ENCODE measurements at places on chromosomes 12 and 14.

DNA sequence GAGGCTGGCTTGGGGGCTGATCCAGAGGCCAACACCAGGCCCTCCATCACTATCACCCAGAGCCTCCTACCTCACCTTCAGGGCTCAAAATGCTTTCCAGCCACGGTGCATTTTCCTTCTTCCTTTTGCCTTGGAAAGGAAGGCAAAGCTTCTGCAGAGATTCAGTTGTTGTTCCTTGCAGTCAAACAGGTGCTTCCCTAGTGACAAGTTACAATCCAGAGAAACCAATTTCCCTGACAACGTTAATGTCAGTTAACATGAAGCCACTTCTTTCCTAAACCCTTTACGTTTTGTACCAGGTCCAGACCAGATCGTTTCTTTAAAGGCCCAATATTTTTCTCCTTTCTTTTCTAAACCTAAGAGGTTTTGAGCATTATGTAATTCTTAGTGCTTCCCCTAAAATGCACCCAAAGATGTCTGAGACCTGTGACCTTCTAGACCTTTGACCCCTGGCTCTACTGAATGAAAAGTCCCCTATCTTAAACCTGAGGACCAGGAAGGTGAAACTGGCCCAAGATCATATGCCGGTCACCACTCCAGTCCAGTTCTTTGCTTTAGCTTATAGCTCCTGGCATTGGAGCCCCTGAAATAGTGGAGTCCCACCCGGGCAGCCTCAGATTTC is 211.5 kb downstream of the SLC41A2 start:
- no peak for DNase-seq

GRCh38 chr14:68140076-68140741 is 320.6 kb downstream of the RAD51B start:
- DNase-seq: no peak

GRCh38 chr12:27076468-27076867 is 5.9 kb downstream of the C12orf71 start:
- DNase-seq: no peak

GRCh38 chr14:104137297-104138097 is 890 bp upstream of the KIF26A start:
- DNase-seq: peak; percentile 39

- DNase-seq: no peak
These were observed 54.4 kb downstream of the BICD1 start for GRCh38 chr12:32161058-32161457.

DNA sequence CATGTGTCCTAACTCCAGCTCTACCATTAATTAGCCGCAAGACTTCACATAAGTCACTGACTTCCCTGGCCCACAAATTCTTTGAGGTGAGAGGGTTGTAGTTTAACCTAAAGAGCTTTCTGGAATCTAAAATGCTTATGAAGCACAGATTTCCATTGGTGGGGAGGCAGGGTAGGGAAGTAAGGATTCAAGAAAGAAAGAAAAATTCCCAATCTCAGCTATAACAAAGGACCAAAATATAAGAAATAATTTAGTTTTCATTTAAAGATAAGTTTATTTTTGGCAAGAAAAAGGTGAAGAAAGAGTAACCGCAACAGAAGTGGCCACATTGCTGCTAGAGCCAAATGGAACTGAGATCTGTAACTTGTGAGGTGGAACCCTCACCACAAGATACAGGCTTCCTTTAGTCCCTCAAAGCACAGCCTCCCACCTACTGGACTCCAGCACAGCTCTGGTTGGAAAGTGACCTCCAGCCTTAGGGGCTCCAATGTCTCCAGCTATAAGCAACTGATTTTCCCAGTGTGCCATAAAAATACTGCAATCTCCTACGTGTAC is 23.6 kb downstream of the DAD1 start:
- no peak for DNase-seq

GRCh38 chr14:68710776-68711175 is 82.1 kb downstream of the ZFP36L1 start:
- no peak for DNase-seq

DNA sequence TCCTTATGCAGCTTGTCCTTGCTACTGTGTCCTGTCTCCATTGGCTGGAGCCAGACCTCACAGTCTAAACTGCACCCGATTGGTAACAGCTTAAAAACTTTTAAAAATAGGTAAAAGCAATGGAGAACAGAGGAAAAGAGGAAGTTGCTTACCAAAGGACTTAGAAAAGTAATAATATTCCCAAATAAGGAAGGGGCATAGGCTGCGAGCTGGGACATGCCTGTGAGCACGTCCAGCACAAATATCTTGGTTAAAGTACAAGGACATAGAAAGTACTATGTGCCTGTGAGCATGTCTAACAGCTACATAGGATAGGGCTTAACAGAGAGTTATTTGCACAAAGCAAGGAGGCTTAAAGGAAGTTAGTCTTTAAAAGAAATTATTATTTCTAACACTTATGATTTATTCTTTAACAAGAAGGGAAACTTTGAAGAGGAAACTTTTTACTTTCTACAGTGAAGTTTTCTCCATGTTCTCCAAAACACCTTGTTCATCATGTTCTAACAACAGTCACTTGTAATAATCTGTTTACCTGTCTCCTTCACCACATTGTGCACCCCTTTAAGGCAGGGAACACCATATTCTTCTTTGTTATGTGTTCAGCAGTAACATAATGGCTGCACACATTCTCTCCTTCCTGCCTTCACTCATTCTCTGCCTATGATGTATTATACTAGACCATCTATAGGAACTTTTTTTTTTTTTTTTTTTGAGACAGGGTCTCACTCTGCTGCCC is 9.8 kb upstream of the UBE2N start:
- no peak for DNase-seq

GRCh38 chr12:113067987-113068935 is 11.7 kb downstream of the DTX1 start:
- no peak for DNase-seq

- no peak for DNase-seq
These were observed 177.5 kb downstream of the PELI2 start for GRCh38 chr14:56295743-56296142.

DNA sequence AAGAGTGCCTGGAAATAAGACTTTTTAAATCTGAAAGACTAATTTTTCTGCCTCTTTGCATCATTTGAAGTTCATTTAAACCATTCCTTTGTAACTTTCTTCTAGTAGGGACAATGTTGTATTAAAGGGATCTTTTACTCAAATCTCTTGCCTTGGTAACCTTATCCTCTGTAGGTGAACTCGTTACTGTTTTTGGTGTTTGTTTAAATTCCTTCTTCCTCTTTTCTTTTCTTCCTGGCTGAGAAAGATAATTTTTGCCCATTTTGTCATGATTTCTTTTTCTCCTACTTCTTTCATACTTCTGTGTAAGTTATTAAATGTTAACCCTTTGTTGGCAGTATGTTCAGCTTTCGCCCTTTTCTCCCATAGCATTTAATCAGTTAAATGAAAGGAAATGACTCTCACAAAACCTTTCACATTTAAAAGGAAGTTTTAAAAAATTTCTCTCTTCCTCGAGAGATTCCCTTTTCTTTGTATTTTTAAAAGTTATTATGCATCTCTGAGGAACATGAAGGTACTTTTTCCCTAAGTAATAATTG is 10.3 kb downstream of the VEZT start:
- DNase-seq: no peak

DNA sequence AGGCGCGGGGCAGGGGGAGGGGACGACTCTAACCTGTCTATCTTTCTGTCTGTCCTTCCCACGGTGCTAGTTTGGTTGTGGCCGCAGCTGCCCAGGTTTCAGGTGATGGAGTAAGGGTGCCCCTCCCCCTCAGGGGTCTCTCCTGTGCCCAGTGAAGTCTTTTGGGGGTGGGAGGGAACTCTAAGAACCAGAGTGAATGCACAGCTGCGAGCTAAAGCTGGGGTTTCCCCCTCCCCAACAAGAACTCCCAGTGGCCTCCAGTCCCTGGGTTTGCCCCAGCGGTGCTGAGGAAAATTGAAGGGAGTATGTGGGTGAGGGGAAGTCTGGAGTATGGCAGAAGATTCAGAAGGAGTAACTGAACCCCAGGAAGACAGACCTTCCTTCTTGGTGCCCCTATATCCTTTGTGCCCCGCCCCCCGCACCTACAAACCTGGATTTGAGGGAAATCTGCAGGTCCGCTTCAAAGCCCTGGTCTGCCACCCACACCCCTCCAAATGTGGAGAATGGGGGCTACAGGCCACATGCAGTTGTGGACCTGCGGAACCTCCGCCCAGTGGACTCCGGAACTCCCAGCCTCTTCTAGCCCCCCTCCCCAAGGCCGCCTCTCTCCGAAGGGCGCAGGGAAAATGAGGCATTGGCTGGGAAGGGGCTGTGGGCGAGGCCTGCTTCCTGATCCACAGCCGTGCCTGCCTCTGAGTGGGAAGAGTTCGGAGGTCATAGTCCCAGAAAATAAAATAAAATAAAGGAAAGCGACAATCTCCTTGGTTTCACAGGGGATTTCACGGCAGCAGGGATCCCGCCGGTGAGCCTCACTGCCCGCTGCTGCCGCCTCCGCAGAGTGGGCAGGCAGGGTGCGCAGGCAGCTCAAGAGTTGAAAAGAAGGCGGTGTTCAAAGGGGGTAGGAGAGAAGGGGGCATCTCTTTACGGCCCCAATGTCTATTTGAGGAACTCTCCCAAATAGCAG is 3.4 kb upstream of the HOXC9 start:
- no peak for DNase-seq

GRCh38 chr12:8780389-8780788 is 42.0 kb upstream of the A2ML1 start:
- DNase-seq: no peak

DNA sequence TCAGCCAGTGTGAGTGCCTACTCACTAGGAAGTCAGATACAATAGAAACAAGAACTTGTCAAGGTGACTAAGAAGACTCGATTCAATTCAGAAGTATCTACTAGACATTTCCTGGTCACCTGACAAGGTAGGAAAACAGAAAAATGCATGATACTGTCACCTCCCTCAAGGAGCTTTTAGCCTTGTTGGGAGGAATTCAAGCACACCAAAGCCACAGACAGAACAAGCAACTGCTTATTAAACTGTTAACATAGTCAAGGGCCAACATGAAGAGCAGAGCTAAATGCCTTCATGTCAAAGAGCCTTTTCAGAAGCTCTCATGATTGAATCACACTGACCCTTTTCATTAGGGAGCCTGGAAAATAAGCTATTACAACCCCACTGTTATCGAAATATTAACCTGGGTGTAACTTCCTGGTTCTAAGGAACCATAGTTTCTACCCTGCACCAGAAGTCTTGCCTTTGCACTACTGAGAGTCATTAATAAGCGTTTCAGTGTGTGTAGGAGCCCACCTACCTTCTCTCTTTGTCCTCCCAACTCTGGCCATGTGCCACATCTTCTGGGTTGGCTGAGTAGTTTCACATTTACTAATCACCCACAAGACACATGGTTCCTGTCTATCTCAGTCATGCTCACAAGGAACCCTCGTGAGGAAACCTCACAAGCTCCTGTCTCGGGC is 31.0 kb upstream of the LGALS3 start:
- DNase-seq: peak; percentile 30

GRCh38 chr12:52007158-52007921 is 594 bp downstream of the TAMALIN start:
- DNase-seq: peak; percentile 49

GRCh38 chr14:38948171-38948570 is 154.9 kb downstream of the SEC23A start:
- no peak for DNase-seq

- DNase-seq: no peak
These were observed 3.1 kb downstream of the CCDC63 start for GRCh38 chr12:110849748-110850403.

GRCh38 chr12:41248391-41248790 is 60.3 kb downstream of the PDZRN4 start:
- no peak for DNase-seq

GRCh38 chr12:52820521-52820920 is 6.6 kb upstream of the KRT4 start:
- DNase-seq: no peak

DNA sequence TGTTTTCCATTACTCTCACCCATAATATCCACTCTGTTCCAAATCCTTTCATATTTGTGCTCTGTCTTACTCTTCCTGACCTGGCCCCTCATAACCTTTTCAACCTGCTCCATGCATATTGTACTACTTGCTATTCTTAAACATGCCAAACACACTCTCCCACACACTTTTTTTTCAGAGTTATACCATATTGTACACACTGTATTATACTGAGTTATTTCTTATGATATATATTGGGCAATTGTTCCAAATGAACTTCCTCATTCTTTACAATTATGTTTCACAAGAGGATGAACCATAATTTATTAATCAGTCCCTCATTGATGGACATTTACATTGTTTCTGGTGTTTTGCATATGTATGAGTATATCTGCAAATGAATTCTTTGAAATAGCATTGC is 18.5 kb downstream of the ATL1 start:
- no peak for DNase-seq

GRCh38 chr14:65229748-65230728 is 127.7 kb upstream of the MAX start:
- peak; percentile 33 for DNase-seq

DNA sequence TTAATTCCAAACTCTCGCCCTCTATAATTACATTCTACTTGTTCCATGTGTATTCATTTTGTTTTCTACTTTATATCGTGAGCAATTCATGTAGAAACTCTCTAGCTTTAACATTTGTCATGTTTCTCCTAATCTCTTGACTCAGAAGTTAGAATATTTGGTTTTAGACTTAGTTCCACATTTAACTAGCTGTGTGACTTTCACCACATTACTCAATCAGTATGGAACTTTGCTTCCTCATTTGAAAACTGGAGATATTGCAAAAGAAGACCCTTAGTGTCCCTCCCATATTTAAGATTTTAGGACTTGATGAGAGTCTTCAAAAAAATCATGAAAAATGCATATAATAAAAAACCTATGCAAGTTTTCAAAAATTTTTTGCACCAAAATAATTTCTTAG is 447.5 kb downstream of the GXYLT1 start:
- no peak for DNase-seq

DNA sequence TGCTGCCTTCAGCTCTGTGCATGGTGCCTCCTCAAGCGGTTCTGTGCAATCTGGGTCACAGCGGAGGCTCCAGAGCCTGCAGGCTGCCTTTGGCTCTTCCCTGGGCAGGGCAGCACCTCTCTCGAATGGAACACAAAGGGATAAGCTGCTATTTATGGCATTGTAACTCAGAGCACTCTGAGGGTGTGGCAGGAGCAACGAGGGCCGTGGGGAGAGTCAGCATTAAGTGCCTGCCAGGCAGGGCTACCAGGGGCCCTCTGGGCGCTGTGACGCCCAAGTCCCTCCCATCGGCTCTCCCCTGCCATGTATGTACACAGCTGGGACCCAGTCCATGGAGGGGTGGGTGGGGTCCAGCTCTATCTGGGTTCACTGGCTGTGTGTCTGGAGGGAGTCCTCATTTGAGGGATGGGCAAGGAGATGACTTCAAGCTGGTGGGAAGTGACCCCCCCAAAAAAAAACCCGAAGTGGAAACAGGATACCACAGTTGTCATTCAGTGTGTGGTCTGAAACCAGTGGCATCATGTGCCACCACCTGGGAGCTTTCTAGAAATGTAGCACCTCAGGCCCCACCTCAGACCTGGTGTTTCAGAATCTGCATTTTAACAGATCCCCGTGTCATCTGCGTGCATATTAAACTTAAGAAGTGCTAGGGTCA is 44.0 kb upstream of the OAS1 start:
- DNase-seq: no peak
